D721Med (cell line): ENCODE measurements at places on chromosomes 7 and 10.
A peak's percentile ranks its signal among the peaks of the same experiment; 100 is the strongest.

DNA sequence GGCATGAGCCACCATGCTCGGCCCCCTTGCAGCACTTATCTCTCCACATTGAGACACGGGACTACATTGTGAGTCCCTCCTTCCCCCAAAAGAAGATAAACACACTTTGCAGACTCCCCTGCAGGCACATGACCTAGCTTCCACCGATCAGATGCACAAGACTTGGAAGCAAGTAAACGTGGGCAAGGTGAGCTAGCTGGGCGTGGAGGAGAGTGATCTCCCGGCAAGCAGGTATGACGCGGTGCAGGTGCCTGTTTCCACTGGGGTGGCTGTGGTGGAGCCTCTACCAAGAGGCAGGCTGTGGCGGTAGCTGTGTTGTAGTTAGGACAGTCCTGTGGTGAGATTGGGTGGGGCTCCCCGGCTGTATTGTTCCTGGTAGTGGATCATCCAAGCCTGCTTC is 7.7 kb upstream of the COMTD1 start:
- no peak for DNase-seq

GRCh38 chr7:157542068-157543021 is 205.5 kb downstream of the DNAJB6 start:
- DNase-seq = no peak

- no peak for DNase-seq
Measured at GRCh38 chr7:137342265-137342664, 1.3 kb downstream of the PTN start.

DNA sequence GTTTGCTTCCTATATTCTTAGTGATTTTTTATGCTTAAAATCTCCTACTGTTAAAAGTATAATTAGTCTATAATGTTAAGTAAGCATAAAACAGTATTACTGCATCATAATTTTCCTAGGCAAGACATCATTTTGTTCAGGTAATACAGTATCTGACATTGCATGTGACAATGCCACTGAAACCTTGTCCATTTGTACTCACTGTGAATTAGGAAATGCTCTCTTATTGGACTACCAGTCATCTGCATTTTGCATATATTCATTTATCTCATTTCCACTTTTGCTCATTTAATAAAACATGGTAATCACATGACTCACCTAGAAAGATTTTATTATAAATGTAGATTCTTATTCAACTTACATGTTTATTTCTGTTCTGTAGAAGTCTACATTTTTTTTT is 379.1 kb downstream of the ETV1 start:
- no peak for DNase-seq

GRCh38 chr7:107914831-107915230 is 23.8 kb downstream of the DLD start:
- DNase-seq = no peak

DNA sequence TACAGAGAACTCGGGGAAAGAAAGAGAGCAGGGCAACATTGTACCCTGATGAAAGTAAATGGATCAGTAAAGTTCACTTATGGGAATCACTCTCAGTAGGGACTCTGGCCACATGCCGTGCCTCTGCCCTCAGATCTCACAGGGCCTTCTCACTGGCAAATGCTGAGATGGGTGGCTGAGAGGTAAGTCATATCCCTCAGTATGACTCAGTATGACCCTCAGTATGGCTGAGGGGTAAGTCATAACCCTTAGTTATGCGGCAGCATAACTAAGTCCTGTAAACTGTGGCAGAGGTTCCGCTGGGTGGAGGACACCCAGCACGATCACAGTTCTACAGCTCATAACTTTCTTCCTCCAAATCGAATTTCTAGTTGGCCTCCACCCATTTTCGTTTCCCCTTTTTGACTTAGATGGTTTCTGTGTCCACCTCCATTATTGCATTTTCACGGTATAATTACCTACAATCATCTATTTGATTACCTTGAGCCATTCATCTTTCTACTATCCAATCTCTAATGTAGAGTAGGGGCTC is 26.5 kb upstream of the WNT16 start:
- DNase-seq = no peak

DNA sequence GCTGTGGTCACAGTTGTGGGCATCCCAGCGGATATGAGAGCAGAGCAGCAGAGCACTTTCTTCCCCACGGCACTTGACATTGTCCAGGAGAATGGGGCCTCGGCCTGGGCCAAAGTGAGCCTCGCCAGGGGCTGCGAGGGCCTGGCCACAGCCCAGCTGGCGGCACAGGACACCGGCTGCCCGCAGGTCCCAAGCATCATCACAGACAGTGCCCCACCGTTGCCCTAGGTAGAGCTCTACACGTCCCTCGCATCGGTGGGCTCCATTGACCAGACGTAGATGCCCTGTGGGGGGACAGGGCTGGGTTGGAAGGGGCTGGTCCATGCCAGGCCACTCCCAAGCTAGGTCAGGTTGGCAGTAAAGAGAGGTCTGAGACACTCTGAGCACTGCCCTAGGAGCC is 19.4 kb downstream of the SSC4D start:
- no peak for DNase-seq

- DNase-seq = no peak
Measured at GRCh38 chr7:86931439-86931838, 128.0 kb downstream of the ELAPOR2 start.

- DNase-seq = no peak
Measured at GRCh38 chr7:32462977-32463376, 27.2 kb downstream of the LSM5 start.

GRCh38 chr10:100307684-100308083 is 21.2 kb upstream of the BLOC1S2 start:
- DNase-seq = no peak

DNA sequence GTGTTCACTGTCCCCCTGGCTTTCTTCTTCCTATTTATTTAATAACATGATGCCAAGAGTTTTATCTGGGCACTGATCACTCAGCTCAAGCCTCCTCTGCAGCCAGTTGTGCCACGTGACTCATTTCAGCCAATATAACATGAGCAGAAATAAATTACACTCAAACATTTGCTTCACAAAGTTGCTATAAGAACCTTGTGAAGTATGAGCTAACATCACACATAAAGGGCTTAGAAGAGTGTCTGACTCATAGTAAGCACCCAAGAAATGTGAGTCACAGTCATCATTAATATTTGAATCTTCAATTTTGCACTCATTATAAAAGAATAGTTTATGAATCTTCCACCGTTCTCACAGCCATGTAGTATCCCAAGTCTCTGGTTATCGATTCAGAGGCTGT is 414.6 kb upstream of the NPVF start:
- DNase-seq = no peak

DNA sequence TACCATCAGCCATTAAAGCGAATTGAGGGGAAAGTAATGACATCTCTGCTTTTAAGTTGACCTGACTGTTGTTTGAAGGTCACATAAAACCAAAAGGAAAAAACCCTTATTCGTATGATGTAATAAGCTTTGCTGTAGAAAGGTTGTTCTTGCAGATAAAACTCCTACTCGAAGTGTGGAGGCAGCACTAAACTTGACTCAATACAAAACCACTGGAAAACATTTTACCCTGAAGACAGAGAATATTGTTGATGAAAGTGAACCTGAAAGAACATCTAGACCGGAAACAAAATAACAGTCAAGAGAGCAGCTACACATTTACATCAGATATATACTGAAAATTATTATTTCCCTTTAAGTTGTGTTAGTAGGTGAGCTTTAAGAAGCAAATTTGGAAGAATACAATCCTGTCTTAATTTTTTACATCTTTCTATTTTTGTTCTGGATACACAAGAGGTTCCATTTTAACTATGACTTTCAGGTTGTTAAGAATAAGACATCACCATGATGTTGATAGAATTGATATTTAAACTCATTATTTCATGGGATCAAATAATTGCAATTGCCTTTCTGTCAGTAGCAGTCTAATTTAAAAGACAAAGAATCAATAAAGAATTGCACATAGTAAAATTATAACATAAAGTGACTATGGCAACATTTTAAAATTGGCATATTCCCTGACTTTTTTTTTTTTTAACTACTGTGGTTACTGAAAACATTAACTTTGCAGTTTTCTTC is 6.4 kb downstream of the ETV1 start:
- no peak for DNase-seq

DNA sequence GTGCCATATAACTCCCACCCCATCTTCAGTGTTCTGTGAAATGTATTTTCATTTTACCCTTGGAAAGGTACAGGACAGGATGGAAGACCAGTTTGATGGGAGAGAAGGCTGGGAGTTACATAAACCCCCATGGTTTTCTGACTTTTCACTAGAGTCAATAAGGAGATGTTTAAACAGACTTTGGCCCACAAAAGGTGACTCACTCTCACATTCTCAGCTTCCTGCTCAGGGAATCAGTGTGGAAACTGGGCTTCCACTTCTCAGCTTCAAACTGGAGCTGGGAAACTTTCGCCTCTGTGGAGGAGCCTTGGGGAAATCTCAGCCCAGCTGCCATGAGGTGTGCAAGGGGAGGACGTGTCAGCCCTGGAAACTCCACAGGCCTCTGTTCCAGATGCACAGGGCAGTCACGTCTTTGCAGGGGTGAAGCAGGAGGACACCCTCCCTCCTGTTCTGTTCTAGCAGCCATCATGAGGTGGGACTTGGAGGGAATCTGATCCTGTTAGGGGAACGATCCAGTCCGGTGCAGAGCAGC is 560.5 kb upstream of the GALNT17 start:
- DNase-seq = no peak

- no peak for DNase-seq
Measured at GRCh38 chr10:3763852-3764625, 21.0 kb downstream of the KLF6 start.

DNA sequence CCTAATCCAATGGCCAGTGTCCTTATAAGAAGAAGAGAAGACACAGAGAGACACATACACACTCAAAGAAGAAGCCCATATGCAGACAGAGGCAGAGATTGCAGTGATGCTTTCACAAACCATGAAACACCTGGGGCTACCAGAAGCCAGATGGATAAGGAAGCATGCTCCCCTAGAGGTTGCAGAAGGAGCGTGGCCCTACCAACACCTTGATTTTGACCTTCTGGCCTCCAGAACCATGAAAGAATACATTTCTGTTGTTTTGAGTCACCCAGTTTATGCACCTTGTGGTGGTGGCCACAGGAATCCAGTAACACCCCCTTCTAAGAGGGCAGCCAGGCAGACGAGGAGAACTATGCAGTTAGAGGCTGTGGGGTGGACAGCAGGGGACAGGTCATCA is 43.5 kb downstream of the AOC1 start:
- no peak for DNase-seq

- no peak for DNase-seq
Measured at GRCh38 chr10:128932071-128932820, 534.8 kb upstream of the MGMT start.

GRCh38 chr7:5265320-5266190 is 17.2 kb upstream of the SLC29A4 start:
- no peak for DNase-seq

GRCh38 chr7:102326157-102326889 is 29.9 kb downstream of the SPDYE6 start:
- peak; percentile 21 for DNase-seq

GRCh38 chr7:77983973-77984372 is 185.4 kb downstream of the PHTF2 start:
- no peak for DNase-seq

DNA sequence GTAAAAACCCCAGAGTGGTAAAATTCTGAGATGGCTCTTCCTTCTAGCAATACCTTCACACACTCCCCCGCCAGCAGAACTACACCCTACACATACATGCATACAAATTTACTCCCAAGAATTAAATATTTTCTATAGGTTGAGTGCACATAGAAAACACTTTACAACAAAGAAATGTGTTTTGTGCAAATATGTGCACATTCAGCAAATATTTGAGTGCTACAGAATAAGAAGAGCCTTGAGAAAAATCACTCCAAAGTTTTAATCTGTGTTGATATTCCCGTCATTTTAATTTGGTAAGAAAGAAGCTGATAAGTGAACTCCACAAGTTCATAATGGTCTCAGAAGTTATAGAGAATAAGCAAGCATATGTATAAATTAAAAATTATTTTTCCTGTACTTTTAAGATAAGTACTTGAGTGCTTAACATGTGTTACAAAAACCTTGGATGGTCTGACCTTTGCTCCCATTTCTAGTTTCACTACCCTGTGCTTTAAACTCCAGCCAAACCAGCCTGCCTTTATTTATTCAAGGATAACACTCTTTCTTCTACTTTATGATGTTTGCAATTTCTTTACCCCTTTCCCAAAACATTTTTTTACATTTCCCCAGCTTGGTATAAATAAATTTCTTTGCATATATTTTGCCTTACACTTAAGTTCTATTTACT is 733.5 kb upstream of the LRRTM3 start:
- no peak for DNase-seq

GRCh38 chr10:78866731-78867554 is 201.8 kb upstream of the ZMIZ1 start:
- DNase-seq = no peak

DNA sequence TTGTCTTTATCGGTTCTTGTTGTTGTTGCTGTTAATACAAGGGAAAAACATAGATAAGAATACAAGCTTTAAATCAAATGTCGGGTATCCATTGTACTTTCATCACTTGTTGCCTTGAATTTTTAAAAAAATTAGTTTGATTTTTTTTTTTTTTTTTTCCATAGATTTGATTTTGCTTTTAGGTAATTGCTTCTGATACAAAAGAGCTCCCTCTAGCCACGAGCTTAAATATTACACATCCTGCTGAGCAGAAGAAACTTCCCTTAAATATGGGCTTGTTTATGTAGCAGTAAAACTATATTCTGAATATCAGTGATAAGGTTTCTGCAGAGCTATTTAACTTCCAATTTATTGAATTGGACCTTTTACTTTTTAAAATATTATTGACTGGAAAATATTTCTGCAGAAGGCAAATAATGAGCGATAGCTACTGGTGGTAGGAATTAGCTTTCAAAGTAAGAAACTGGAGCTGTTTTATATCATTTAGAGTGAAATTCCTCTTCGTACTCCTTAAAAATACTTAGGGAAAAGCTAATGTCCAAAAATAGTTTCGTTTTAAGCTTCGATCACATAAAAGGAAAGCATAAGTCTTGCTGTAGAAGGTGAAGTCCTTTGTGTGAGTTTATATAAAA is 216.9 kb downstream of the POLR1F start:
- DNase-seq = no peak

GRCh38 chr10:118020365-118020764 is 26.4 kb downstream of the RAB11FIP2 start:
- no peak for DNase-seq

- no peak for DNase-seq
Measured at GRCh38 chr7:130940907-130941306, 206.9 kb upstream of the KLF14 start.

GRCh38 chr7:50212666-50213621 is 91.6 kb upstream of the IKZF1 start:
- no peak for DNase-seq

GRCh38 chr7:27030393-27031050 is 65.3 kb downstream of the HOXA1 start:
- no peak for DNase-seq
